ENCODE measurements at places on chromosomes 7 and 10. TPM values are rescaled to one million over a fixed set of nuclear protein-coding genes. Genes with fewer than 3 reads are reported as not detected.
A peak's percentile ranks its signal among the peaks of the same experiment; 100 is the strongest.

- H3K4me1 ChIP-seq, result peaks cover 9% of the 10 kb centered on the region
- H3K4me3 ChIP-seq, result no peak overlapping the region
- no peaks in the 10 kb centered on the region for H3K27me3 ChIP-seq
- no peak for DNase-seq
- H3K36me3 ChIP-seq, result no peaks in the 10 kb centered on the region
- H3K27ac ChIP-seq, result no peak overlapping the region
Measured at GRCh38 chr10:4080225-4080805, 295.3 kb upstream of the KLF6 start.

- H3K27ac ChIP-seq, result peak overlapping the region; percentile 91
- peak overlapping the region; percentile 100 for H3K4me3 ChIP-seq
- no peaks in the 10 kb centered on the region for H3K36me3 ChIP-seq
- no peak for DNase-seq
- H3K27me3 ChIP-seq, result no peaks in the 10 kb centered on the region
Measured at GRCh38 chr7:140479739-140480084, 407 bp upstream of the MKRN1 start.

DNA sequence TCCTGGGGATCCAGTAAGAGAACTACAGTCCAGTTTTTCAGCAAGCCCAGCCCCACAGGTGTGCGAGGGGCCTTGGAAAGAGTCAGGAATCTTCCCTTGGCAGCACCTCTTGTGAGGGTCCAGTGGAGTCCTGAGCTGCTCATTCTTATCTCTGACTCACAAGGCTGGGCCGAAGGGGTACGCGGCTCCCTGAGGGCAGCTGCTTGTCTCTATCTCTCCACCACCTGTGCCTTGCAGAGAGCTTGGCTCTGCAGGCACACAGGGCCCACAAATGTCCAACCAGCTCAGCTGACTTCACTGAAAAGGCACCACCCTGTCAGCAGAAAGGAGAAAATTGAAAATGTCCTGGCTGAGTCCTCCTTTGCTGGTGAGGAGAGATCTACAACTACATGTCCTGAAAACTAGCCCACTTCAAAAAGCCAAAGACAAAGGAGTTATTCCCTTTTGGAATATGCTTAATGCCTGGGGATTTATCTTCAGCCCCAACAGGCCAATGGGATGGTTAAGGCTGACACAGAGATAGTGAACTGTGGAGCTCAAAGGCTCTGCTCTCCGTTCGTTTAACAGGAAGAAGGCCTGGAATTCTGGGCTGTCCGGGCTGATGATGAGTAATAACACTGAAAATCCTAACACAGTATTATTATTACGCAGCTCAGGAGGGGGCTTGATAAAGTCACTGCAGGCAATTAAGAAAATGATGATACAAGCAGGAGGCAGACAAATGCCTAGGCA is 23.4 kb downstream of the UROS start:
- H3K27me3 ChIP-seq, result no peaks in the 10 kb centered on the region
- H3K27ac ChIP-seq, result no peak overlapping the region
- DNase-seq, result no peak
- peaks cover 77% of the 10 kb centered on the region for H3K36me3 ChIP-seq
- H3K4me1 ChIP-seq, result no peaks in the 10 kb centered on the region

GRCh38 chr7:148515237-148515636 is 75.3 kb upstream of the C7orf33 start:
- no peaks in the 10 kb centered on the region for H3K36me3 ChIP-seq
- no peak for DNase-seq
- H3K4me3 ChIP-seq, result no peak overlapping the region
- no peaks in the 10 kb centered on the region for H3K4me1 ChIP-seq
- no peak overlapping the region for H3K27ac ChIP-seq

- no peak overlapping the region for H3K27ac ChIP-seq
- H3K4me3 ChIP-seq, result no peak overlapping the region
- no peaks in the 10 kb centered on the region for H3K36me3 ChIP-seq
- DNase-seq, result no peak
- H3K4me1 ChIP-seq, result no peaks in the 10 kb centered on the region
- no peaks in the 10 kb centered on the region for H3K27me3 ChIP-seq
Measured at GRCh38 chr7:113015034-113015645, 71.5 kb downstream of the GPR85 start.

GRCh38 chr7:134855442-134855841 is 76.0 kb downstream of the CALD1 start:
- H3K4me3 ChIP-seq, result no peak overlapping the region
- no peaks in the 10 kb centered on the region for H3K27me3 ChIP-seq
- no peaks in the 10 kb centered on the region for H3K36me3 ChIP-seq
- no peak for DNase-seq
- H3K27ac ChIP-seq, result no peak overlapping the region

DNA sequence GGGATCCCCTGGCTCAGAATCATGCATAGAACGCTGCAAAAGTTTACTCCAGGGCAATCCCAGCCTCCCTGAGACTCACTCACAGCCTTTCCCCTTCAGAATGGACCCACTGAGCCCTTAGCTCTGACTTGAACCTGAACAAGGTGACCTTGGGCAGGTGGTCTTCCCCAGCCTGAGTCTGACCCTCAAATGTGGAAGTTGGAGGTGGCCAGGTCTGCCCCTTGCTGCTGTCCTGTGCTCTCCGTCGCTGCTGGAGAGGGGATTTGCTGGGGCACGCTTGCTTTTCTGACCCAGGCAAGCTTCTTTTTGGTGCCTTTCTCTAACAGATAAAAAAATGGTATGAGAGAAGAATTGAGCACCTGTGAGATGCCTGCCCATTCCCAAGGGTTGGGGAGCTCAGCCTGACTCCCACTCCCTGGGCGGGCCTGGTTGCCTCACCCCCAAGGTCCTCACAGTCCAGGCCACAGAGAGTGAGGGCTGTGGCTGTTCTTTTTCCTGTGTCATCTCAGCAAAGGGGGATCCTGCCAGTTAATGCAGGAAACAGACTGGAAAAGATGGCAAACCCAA is 46.6 kb upstream of the IGFBP3 start:
- H3K4me3 ChIP-seq, result no peak overlapping the region
- H3K27me3 ChIP-seq, result no peaks in the 10 kb centered on the region
- H3K4me1 ChIP-seq, result no peaks in the 10 kb centered on the region
- H3K36me3 ChIP-seq, result no peaks in the 10 kb centered on the region
- no peak for DNase-seq

- H3K36me3 ChIP-seq, result no peaks in the 10 kb centered on the region
- H3K27me3 ChIP-seq, result no peaks in the 10 kb centered on the region
- peak overlapping the region; percentile 23 for H3K27ac ChIP-seq
- no peak for DNase-seq
- H3K4me1 ChIP-seq, result no peaks in the 10 kb centered on the region
Measured at GRCh38 chr7:73893342-73894101, 32.6 kb downstream of the TMEM270 start.

DNA sequence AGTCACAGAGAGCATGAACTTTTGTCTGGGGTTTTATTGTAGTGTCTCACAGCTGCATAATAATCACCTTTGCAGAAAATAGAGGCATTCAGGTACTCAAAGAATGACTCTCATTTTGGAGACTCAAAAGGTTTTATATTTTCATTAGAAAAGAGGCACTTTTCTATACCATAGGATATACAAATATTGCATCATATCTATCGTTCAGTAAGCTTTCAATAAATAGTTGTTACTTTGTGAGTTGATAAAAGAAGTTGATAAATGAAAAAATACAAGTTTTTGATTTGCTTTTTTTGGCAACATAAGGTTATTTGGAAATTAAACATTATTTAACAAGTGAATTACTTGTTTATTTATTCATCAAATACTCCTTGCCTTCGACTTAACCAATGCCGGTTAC is 279.9 kb downstream of the ARL4A start:
- H3K36me3 ChIP-seq, result no peaks in the 10 kb centered on the region
- DNase-seq, result no peak
- no peaks in the 10 kb centered on the region for H3K27me3 ChIP-seq
- H3K27ac ChIP-seq, result no peak overlapping the region
- H3K4me3 ChIP-seq, result no peak overlapping the region
- H3K4me1 ChIP-seq, result no peaks in the 10 kb centered on the region

DNA sequence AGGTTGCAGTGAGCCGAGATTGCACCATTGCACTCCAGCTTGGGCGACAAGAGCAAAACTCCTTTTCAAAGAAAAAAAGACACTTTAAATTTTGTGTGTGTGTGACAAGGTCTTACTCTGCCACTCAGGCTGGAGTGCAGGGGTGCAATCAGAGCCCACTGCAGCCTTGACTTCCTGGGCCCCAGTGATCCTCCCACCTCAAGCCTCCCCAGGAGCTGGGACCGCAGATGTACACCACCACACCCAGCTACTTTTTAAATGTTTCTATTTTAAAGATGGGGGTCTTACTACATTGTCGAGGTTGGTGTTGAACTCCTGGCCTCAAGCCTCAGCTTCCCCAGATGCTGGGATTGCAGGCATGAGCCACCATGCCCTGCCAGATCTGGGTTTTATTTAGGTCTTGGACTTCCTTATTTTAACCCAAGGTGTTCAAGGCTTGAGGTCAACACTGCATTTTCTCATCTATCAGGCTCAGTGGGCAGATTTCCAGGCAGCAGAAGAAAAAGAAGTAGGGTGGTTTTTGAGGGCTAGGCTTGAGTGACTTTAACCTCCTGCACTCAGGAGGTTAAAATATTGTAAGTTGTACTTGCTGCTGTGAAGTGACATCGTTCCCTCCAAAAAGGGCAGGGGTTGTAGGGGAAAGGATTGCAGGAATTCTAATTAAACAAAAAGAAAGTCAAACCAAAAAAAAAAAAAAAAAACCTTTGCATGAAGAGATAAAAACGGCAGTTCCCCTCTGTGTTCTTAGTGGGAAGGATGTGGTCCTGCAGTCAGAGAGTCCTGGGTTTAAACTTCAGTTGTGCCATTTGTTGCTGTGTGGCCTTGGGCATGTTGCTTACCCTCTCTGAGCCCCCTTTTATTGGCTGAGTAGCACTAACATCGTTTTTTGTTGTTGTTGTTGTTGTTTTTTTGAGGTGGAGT is 71.5 kb downstream of the CARD11 start:
- H3K36me3 ChIP-seq, result no peaks in the 10 kb centered on the region
- no peak overlapping the region for H3K27ac ChIP-seq
- H3K4me3 ChIP-seq, result no peak overlapping the region

DNA sequence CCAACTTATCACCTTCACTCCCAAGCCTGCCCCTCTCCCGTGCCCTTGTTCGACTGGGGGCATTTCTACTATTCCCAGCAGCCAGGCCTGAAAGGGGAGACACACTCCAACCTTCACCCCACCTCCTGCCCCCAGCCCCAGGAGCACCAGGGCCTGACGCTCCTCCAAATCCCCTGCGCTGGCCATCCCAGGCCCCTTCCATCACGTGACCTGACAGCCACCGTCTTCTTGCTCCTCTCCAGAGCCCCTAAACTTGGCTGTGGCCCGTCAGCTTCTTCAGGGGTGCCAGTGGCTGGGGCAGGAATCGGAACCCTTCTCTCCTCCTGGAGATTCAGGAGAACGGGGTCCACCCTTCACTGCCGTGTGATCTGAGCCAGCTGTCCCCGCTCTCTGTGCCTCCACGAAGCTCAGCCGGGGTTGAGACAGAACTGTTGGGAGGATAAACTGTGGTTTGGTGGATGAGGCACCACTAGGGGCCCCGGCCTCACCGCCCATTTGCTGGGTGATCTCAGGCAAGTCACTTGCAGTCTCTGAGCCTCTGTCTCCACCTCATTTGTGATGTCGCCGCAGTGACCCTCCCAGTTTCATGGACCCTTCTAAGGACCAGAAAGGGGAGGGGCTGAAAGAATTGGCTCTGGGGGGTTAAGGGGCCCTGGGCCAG is 91.0 kb downstream of the MYL10 start:
- H3K4me3 ChIP-seq, result no peak overlapping the region
- no peaks in the 10 kb centered on the region for H3K36me3 ChIP-seq
- no peak overlapping the region for H3K27ac ChIP-seq
- no peaks in the 10 kb centered on the region for H3K4me1 ChIP-seq

DNA sequence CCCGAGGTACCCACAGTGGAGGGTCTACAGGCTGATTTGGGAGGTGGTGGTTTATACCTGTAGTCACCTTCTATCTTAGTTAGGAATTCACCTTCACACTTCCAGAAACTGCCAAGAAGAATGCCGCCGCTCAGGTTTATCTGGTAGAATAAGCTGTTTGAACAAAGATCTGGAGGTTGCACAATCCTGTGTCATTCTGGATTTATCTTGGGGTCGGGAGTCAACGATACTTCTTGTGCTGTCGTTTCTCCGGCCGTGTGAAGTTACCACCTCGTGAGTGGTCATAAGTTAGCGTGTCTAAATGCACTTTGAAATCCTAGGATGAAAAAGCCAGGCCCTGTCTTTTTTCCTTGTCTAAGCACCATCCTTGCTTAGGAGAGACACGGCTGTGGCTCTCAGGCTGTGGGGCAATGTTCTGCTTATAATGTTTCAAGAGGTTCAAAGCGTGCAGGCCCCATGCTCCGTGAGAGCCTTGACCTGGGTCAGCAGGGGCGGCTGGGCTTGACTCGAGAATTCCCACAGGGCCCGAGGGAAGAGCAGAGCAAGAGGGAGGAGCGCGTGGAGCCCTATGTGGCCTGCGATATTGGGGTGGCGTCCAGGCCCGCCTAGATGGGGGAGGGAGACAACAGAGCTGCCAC is 35.5 kb downstream of the GRIFIN start:
- no peaks in the 10 kb centered on the region for H3K27me3 ChIP-seq
- peak overlapping the region; percentile 48 for H3K27ac ChIP-seq
- H3K4me3 ChIP-seq, result no peak overlapping the region
- H3K4me1 ChIP-seq, result peaks cover 12% of the 10 kb centered on the region

GRCh38 chr7:123231021-123232000 is 31.5 kb upstream of the SLC13A1 start:
- H3K27me3 ChIP-seq, result no peaks in the 10 kb centered on the region
- no peak for DNase-seq
- no peaks in the 10 kb centered on the region for H3K4me1 ChIP-seq
- no peak overlapping the region for H3K4me3 ChIP-seq
- H3K36me3 ChIP-seq, result no peaks in the 10 kb centered on the region

- no peak overlapping the region for H3K27ac ChIP-seq
- H3K27me3 ChIP-seq, result no peaks in the 10 kb centered on the region
- no peaks in the 10 kb centered on the region for H3K36me3 ChIP-seq
- no peak for DNase-seq
- no peaks in the 10 kb centered on the region for H3K4me1 ChIP-seq
Measured at GRCh38 chr10:24822590-24822989, 98.9 kb upstream of the ARHGAP21 start.

DNA sequence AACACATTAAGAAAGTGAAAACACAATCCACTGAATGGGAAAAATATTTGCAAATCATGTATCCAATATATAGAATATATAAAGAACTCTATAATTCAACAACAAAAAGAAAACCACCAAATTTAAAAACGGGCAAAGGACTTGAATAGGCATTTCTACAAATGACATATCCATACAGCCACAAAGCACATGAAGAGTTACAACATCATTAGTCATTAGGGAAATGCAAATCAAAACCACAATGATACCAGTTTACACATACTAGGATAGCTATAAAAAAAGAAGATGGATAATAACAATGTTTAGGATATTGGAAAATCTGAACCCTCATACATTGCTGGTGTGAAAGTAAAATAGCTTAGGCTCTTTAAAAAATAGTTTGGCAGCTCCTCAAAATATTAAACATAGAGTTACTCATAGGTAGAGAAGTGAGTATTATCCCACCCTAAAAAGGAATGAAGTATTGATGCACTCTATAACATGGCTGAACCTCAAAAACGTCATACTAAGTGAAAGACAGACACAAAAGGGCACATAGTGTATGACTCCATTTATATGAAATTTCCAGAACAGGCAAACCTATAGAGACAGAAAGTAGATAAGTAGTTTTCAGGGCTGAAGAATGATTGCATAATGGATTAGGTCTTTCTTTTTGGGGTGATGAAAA is 4.5 kb downstream of the ZPBP start:
- H3K4me1 ChIP-seq, result peaks cover 7% of the 10 kb centered on the region
- no peak overlapping the region for H3K27ac ChIP-seq
- H3K36me3 ChIP-seq, result no peaks in the 10 kb centered on the region
- H3K27me3 ChIP-seq, result no peaks in the 10 kb centered on the region

CLCN1 gene
- total RNA-seq, result 0.08 TPM

PLXDC2 gene
- total RNA-seq, result 85.3 TPM

CYP2E1 gene
- 2.2 TPM for total RNA-seq

COMTD1 gene
- total RNA-seq, result 18.6 TPM

TTYH3 gene
- 105 TPM for total RNA-seq

RBM20 gene
- 0.55 TPM for total RNA-seq

PNLIP gene
- not detected for total RNA-seq

THSD7A gene
- total RNA-seq, result 3.7 TPM
